ENCODE measurements at places on chromosomes 2 and 18.

DNA sequence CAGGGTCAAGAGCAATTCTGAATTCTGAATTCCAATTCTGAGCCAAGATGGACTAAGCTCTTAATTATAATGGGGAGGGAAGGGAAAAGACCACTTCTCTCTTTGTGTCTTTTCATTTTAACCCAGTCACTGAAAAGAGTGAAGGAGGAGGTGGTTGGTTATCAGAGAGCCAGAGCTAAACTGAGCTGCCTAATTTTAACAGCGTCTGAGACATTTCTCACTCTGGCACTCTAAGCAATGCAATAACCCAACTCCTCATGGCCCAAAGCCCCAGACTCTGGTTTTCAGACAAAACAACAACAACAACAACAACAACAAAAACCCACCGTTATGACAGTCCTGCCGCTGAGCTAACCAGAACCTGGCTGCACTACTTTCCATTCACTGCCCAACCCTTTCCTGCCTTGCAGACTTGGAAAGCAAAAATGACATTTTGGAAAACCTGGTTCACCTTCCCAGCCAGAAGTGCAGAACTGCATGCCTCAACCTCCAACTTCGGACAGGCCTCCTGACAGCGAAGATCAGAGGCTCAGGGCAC lies 1.0 kb downstream of the CHST10 start:
- DNase-seq: no peak

DNA sequence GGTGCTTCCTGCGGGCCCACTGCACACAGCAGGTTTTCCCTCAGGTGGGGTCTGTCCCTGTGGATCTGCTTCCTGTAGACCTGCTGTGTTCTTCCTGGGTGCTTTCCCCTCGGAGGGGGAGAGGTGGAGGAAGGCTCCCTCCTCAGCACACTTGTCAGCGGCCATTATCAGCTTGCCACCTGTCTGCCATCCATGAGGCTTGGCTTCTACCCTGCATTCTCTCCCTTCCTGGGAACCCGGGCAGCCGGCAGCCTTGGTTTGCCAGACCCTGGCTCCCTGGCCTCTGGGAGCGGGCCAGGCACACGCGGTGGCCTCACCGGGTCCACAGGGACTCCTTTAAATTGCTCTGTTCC lies 58.5 kb downstream of the INPP5D start:
- DNase-seq: no peak

- DNase-seq: no peak
Observed at GRCh38 chr2:219296142-219296541, 13.1 kb downstream of the PTPRN start.

GRCh38 chr2:174967691-174968260 lies 37.4 kb downstream of the CHN1 start:
- no peak for DNase-seq

DNA sequence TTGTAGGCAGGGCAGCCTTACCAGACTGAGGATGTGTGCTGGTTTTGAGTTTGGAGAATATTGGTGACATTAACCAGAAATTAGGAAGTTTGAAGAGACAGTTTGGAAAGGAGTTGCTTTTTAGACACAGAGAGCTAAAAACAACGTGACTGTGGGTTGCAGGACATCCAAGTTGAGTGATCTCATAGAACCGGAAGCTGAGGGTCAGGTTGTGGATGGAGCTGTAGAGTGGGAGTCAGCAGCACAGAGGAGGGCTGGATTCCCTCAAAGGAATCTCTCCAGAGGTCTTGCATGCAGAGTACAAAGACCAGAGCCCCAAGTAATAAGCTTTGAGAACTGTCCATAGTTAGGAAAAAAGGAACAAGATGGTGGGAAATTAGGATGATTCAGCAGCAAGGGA lies 9.3 kb downstream of the MAPRE3 start:
- no peak for DNase-seq

- DNase-seq: no peak
Observed at GRCh38 chr18:48022021-48022420, 91.6 kb upstream of the SMAD2 start.

DNA sequence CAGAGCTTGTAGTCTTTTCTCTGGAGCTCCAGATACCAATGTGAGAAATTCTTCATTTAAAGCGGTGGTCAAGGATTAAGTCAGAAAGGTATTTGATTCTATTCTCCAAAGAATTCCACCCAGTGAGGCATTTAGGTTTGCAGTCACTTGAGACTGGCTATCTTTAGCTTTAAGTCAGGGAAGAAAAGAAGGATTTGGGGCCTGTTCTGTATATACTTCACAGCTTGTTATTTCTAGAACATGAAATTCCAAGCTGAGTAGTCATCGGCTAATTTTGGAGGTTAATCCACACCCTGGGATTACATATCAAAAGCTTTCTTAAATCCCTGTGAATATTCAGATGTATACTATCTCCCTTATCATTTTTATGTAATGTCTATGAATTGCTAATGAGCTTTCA lies 39.4 kb downstream of the MYOM1 start:
- DNase-seq: no peak

DNA sequence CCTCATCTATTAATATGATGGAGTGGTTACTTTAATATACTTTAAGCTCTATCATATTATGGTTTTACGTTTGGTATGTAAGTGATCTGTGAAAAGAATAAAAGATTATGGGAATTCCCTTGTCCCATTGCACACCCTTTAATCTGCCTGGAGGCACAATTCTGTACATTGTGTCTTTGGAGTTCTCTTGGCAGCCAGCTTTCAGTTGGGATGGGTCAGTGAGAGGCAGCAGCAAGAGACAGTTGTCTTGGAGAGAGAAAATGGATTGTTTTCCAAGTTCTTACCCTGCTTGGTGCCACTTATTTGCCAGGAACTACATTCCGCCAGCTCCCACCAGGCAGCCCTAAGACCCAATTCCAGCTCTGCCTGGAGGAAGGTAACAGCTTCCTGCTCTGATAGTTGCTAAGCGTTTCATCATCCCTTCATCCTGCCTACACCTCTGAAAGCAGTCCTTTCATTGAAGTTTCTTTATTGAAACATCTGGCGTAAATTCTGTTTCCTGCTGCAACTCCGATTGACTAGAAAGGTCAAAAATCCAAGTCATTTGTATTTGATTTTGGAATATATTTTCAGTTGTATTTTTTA lies 365.2 kb downstream of the AKAIN1 start:
- DNase-seq: no peak
